ENCODE measurements at places on chromosomes 7 and 10.
A peak's percentile ranks its signal among the peaks of the same experiment; 100 is the strongest.

- no peak for DNase-seq
Observed at GRCh38 chr7:42212541-42213090, 24.4 kb downstream of the GLI3 start.

DNA sequence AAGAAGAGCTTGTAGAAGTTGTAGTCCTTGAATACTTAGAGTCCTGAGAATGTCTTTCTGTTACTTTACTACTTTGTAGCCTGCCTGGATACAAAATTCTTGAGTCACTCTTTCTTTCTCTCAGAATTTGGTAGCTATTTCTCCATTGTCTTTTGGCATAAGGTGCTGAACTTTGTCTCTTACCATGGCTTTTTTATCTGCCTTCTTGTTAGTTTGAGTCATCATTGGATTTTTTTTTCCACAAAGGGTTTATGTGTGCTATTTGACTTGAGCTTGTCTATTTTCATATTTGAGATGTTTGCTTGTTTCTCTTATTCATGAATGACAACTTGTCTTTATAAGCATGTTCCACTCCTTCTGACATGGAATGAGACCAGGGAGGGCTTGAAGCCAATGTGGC lies 74.5 kb upstream of the EXOC6 start:
- no peak for DNase-seq

- no peak for DNase-seq
Observed at GRCh38 chr10:114571316-114571999, 86.6 kb downstream of the ABLIM1 start.

DNA sequence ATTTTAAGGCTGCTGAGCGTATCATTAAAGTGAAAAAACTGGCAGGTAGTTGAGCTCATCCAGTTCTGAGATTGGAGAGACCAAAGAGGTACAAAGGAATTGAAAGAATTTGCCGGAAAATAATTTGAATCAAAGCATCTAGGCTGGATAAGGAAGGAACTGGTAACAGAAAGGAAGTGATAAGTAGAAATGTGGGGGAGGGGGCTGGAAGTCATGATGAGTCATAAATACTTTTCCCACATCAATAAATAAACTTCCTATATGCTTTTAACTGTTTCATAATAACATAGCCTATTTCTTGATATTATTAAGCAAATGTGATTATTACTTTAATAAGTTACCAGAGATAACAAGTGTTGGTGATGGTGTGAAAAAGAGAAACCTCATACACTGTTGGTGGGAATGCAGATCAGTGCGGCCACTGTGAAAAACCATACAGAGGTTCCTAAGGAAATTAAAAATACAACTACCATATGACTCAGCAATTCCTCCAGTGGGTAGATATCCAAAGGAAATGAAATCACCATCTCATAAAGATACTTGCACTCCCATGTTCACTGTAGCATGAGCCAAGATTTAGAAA lies 27.0 kb downstream of the ZNF438 start:
- no peak for DNase-seq

GRCh38 chr7:94941844-94942632 lies 34.6 kb downstream of the PPP1R9A start:
- no peak for DNase-seq

- DNase-seq, result no peak
Observed at GRCh38 chr10:4242561-4243035, 457.6 kb upstream of the KLF6 start.

DNA sequence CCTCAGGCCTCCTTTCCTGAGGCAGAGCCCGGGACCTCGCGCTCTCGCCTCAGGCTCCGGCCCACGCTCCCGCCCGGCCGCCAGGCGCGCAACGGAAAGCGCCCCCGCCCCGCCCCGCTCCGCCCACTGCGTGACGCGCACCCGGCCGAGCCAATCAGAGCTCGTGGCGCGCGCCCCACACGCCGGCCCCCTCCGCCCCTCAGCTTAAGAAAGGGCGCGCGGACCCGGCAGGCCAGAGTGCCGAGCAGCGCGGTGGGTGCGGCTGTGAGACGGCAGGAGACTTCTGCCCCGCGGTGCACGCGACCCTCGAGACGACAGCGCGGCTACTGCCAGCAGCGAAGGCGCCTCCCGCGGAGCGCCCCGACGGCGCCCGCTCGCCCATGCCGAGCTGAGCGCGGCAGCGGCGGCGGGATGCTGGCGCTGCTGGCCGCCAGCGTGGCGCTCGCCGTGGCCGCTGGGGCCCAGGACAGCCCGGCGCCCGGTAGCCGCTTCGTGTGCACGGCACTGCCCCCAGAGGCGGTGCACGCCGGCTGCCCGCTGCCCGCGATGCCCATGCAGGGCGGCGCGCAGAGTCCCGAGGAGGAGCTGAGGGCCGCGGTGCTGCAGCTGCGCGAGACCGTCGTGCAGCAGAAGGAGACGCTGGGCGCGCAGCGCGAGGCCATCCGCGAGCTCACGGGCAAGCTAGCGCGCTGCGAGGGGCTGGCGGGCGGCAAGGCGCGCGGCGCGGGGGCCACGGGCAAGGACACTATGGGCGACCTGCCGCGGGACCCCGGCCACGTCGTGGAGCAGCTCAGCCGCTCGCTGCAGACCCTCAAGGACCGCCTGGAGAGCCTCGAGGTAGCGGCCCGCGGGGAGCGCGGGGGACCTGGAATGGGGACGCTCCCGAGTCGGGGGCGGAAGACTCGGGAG lies at the start of gene NPTX2:
Gene NPTX2 (plus strand): TSS at position 235 of the 909 bp plus-strand sequence. CDS start 177 bp downstream, at position 412.
- peak; percentile 86 for DNase-seq

DNA sequence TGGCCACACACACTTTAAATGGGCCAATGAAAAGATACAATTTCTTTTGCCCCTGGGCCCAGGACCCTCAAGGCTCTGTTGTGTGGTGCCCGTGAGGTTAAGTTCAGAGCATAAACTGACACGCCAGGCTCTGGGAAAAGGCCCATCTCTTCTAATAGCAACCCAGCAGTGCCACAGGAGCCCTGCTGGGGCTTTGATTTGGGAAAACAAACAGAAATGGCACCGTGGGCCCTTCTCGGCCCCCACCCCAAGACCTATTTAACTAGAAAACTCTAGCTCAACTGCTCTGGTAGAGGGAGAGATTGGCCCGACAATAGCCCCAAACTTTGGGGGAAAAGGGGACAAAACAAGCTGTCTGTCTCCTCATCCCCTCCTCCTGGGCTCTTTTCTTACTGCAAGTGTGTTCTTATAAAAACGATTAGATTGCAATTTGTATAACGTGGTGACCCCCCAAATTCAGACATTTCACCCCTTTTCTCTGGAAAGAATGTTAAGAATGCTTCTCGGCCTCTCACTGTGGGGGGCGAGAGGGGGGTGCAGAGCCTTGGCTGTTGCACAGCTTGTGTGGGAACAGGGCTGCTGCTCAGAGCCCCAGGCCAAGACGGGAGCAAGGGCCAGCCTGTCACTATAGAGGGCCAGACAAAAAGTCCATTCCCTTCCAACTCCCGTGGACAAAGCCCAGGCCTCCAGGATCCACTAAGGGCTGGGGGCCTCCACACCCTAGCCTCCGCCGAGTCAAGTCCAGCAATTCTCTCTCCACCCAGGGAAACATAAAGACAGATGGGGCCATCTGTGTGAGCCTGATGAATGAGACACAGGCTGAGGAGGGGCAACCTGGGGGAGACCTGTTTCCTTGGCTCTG lies 26.8 kb downstream of the DPCD start:
- no peak for DNase-seq

- DNase-seq, result no peak
Observed at GRCh38 chr7:84624927-84625326, 430.3 kb upstream of the SEMA3A start.

- DNase-seq, result no peak
Observed at GRCh38 chr10:79021331-79021907, 47.3 kb upstream of the ZMIZ1 start.

GRCh38 chr10:70748305-70748704 lies 36.9 kb downstream of the TBATA start:
- no peak for DNase-seq

DNA sequence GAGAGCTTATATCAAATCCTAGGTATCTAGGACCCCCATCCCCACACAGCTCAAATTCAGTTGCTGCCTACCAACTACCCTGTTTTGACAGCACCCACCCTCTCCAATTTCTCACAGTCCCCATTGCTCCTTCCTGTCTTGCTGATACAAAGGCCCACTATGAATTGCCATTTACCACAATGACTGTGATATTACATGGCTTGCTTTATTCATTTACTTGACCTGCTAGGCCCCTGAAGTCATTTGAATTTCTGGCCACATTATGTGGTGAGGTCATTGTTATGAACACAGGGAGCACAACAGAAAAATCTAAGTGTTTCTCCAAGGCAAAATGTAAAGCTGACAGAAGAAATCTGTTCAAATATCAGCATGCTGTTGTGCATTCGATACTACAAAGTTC lies 101.4 kb downstream of the PPP1R17 start:
- DNase-seq, result no peak

DNA sequence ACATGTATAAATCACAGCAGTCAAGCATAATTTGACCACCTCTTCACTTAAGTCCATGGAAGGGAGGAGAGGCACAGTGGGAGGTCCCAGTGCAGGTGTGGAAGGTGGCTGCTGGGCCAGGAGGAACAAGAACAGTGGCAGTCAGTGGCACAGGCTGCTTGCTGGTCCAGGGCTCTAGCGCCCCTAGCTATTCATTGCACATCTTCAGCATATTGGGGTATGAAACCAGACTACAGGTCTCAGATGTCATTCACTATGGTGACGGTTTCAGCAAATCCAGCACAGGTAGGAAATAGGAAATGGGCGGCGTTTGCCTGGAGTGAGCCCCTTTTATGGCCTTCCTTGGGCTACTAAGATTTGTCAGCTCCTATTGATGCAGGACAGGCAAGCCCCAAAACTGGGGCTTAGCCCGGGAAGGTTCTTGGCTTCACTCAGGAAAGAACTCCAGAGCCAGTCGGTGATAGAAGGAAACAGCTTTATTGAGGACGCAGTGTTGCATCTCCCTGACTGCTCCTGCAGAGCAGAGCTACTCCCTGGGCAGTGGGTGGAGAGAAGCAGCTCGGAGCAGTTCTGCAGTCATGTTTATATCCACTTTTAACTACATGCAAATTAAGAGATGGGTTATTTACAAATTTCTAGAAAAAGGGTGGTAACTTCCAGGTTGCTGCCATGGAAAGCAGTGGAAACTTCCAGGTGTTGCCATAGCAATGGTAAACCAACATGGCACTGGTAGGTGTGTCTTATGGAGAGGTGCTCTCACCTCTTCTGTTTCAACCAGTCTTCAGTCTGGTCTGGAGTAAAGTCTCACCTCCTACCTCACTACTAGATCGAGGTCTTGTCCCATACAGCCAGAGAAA lies 608.8 kb downstream of the PARD3 start:
- no peak for DNase-seq

- DNase-seq, result no peak
Observed at GRCh38 chr10:97584060-97584797, at the start of gene HOGA1. Gene HOGA1 (plus strand): TSS chr10:97584389. CDS start chr10:97584704, 315 bp downstream.

- DNase-seq, result no peak
Observed at GRCh38 chr7:152850420-152850819, 90.9 kb downstream of the ACTR3B start.

DNA sequence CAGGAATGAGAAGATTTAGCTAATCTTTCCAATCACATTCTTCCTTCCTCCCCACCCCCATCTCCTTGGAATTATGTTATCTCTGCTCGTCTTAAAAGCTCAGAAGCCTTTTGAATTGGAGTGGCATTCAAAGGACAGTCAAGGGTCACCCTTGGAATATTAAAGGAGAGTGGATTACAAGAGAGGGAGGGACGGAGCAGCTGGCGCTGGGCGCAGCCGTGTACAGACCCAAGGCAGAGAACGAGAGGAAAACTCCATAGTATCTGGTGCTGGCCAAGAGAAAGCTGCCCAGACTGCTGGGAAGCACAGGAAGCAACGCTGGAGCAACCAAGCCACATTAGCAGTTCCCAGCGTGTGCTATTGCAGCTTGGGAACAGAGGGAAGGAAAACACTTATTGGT lies 95.7 kb downstream of the POU6F2 start:
- no peak for DNase-seq
